Gastroesophageal sphincter (tissue), 4 donors: ENCODE measurements at places on chromosomes 3 and 15.
A peak's percentile ranks its signal among the peaks of the same experiment; 100 is the strongest.

DNA sequence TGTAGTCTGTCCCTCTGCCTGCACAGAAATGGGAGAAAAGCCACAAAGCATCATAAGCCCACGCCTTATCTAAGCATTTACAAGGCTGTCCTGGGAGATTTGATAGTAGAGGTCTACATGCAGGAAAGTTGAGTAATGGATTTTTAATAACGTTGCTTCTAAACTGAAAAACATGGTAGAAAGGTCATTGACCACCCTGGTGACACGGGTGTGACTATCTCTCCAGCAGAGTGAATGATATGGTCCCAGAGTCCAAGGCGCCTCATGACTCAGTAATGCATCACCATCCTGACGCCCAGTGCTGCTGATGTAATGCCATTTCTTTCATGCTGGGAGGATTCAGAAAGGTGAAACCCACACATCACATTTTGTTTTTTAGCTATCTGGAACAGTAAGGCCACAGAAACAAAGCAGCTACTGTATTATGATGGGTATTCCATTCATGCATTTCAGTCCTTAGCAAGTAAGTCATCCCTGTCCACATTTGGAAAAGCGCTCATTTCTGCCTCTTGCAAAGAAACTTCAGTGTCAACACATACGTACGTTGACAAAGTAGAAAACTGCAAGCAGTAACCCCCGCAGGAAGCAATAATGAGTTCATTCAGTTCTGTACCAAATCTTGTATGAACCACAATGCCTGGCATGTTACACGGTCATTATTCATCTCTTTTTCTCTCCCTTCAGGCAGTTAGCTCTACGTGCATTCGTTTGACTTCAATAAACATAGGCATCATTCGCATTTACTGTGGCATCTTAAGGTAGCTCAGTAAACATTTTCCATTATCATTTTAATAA is 483.5 kb downstream of the GABRG3 start:
- no peak for ATAC-seq

- ATAC-seq, result no peak
Measured at GRCh38 chr3:131957980-131958379, 76.8 kb downstream of the CPNE4 start.

DNA sequence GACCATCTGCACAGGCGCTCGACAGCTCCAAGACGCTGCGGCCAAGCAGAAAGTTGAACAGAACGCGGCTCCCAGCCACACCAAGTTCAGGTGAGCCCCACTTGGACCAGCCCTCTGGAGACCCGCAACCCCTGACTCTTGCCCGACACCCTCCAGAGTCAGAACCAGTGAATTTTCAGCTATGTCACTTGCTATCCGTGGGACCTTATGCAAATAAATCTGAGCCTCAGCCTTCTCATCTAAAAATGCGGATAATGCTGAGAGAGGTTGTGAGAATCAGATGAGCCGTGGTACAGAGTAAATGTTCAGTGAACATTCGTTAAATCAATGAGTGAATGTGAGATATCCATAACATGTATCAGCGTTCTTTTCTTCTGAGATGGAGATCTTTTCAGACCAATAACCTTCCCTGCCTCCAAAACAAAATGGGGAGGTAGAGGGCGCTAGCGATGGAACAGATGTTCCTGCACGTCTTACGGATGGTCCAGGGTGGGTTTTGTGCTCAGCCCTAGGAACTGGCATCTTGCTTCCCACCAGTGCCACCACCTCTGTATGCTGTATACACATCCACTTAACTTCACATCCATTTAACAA is 524 bp downstream of the MRPS11 start:
- ATAC-seq, result no peak

DNA sequence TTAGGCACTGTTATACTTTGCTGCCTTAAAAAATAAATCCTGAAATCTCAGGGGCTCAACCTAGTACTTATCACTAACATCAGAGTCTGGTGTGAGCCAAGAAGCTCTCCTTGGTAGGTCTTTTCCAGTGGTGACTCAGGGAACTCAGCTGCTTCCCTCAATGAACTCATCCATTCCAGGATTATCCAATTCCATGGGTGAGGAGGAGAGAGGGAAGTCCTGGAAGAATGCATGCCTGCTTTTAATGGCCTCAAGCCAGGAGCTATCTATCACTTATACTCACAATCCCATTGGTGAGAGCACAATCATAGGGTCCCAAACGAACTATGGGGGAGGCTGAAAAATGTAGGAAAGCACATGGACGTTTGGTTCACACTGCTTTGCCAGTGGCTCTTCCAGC is 113.6 kb downstream of the POLR2M start:
- ATAC-seq, result no peak

DNA sequence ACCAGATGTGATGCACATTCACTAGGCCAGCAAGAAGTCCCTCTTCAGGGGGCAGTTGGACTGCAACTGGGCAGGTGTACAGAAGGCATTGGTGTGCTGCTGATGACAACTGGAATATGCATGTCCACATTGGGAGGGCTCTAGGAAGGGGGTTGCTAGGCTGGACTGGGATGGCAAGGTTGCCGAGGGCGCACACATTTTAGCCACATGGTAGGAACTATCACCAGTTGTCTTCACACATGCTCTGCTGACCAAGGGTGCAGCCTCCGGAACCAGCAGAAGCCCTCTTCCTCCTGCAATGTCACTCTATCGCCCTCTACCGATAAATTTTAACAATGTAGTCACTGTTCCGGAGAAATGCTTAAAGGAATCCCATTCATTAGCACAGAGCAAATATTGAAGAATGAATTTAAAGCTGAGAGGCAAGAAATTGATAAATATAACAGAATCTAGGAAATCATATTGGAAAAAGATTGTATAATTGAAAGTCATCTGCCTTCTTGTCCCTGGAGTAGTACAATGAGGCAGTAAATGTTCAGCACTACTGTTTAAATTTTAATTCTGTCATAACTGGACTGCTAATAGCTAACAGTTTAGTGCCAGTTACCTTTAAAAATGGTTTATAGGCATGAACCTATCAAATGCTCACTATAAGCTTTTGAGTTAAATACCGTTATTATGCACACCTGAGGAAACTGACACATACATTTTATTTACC is 22.6 kb upstream of the LYSMD4 start:
- peak; percentile 72 for ATAC-seq

GRCh38 chr15:72223278-72223677 is 7.7 kb downstream of the PKM start:
- no peak for ATAC-seq
